ENCODE measurements at places on chromosomes 5 and 9.

GRCh38 chr9:116543731-116544400 is 143.2 kb upstream of the TRIM32 start:
- no peak for DNase-seq

GRCh38 chr5:71937921-71938698 is 169.2 kb upstream of the MAP1B start:
- DNase-seq = no peak

DNA sequence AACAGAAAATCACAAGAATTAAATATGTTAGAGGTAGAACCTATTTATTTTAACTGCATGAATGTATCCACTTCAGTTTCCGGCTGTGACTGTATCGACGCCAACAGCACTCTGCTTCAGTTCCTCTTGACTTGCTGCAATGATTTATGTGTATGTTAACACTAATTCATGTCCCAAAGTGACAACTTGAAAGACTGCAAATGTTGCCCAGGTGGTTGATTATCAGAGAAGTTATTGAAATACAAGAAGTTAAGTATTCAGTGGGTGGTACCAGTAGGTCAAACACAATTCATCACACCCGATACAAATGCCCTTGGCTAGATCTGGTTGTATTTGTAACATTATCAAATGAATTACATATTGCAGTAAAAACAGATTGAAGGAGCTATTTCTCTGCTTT is 622.7 kb upstream of the CDH18 start:
- no peak for DNase-seq

DNA sequence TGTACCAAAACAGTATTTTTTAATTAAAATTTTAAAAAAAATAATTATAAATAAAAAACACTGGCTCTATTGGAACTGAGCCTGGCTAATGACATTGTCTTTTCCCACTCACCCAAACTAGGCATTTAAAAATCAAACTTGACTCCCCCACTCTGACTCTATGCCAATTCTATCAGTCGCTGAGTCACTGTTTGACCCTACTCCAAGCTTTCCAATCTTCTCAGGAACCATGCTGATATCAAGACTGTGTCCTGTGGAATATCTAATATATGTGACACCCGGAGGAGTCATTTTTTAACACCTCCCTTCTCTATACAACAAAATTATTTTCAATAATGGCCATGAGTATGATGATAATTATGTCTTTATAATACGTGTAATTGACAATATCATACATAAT is 171.6 kb upstream of the RASEF start:
- no peak for DNase-seq

- no peak for DNase-seq
These were observed 22.6 kb downstream of the PLAC8L1 start for GRCh38 chr5:146082798-146083197.

GRCh38 chr5:76403766-76404222 is 709 bp downstream of the IQGAP2 start:
- DNase-seq = peak; percentile 22

- DNase-seq = peak; percentile 78
These were observed 40.7 kb upstream of the HSD17B4 start for GRCh38 chr5:119411361-119412278.

DNA sequence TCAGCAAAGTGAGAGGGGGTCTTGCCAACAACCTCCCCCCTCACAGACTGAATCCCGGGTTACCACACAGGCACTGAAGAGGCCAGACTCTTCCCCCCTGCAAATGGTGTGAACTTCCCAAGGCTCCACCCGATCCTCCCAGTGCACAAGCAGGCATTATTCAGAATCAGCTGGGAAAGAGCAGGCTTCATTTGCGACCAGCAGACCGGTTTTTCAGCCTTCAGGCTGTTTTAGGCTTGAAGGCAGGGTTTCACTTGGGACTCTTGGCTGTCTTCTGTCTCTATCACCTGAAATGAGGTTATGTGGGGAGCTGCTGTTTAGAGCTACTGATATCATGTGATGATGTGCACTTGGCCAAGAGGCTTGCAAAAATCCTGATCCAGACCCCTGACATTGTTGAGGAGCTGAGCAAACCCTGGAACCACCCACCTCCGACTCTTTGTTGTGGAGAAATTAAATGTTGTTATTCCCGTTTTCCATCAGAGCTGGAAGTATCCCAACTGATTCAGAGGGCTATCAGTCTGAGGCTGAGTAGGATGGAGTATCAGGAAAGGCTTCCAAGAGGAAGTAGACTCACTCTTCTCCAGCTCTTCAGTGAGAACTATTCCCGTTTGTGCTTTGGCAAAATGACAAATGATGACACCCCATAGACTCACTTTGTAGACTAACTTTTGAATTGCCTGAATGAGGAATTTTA is 63.3 kb upstream of the ZFR start:
- DNase-seq = no peak

GRCh38 chr9:87088621-87089365 is 141.5 kb upstream of the GAS1 start:
- no peak for DNase-seq

- DNase-seq = no peak
These were observed 10.1 kb downstream of the EDIL3 start for GRCh38 chr5:84374568-84374967.
